ENCODE measurements at places on chromosomes 6 and 20. TPM values are rescaled to one million over a fixed set of nuclear protein-coding genes. Genes with fewer than 3 reads are reported as not detected.

COX4I2 gene
- 5.3 TPM for total RNA-seq

HLA-DPB1 gene
- 80.3 TPM for total RNA-seq

PSMB8 gene
- 44.9 TPM for total RNA-seq

THEMIS gene
- total RNA-seq: 1.3 TPM

DNA sequence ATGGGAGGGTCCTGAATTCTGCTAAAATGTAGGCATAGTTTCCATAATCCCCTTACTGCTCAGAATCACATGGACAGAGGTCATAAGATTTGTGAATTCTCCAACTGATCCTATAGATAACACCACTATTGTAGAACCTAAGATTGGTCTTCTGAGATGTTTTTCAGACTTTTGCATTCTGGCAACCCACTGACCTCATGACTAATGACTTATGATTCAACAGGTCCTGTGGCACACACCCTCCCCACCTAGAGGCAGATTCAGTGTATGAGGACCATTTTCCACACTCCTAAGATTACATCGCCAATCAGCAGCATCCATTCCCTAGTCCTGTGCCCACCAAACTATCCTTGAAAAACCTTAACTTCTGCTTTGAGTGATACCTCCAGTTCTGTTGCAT is 207.2 kb downstream of the BTBD9 start:
- DNase-seq: no peak

DNA sequence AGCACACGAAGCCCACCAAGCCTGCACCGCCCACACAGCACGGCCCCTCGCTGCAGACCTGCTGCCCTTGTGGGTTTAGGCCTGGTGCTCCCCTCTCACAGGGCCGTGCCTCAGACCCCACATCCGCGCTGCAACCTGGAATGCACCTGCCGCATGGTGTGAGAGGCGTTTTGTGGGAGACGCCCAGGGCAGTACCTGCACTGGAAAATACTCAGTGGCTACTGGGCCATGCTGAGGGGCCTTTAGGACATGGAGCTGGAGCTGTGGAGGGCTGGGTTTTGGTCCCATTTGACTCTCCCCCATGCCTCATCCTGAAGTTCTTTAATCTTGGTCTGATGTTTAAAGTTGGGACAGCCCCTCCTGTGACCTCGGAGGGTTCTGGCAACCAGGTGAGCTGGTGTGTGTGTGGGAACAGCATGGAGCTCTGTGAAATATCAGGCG is 116.3 kb downstream of the ERMARD start:
- DNase-seq: no peak

GRCh38 chr6:8343600-8343999 is 91.7 kb downstream of the SLC35B3 start:
- no peak for DNase-seq

- no peak for DNase-seq
Measured at GRCh38 chr20:38872491-38873049, 53.6 kb upstream of the FAM83D start.

- no peak for DNase-seq
Measured at GRCh38 chr6:79571030-79571367, 33.8 kb upstream of the LCA5 start.

DNA sequence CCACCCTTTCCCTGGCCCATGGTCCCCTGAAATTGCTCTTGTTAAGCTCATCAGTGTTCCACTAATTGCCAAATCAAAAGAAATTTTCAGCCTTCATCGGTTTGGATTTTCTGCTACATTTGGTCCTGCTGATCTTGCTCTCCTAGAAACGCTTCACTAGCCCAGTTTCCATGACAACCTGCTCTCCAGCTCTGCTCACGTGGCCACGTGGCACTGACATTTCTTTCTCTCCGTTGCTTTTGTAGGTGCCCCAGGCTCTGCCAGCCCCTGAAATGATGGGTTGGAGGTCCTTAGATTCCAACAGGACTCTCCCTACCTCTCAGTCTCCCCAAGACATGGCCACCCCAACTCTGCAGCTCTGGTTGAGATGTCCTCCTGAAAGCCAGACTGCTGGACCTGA is 45.8 kb upstream of the NNAT start:
- DNase-seq: no peak

DNA sequence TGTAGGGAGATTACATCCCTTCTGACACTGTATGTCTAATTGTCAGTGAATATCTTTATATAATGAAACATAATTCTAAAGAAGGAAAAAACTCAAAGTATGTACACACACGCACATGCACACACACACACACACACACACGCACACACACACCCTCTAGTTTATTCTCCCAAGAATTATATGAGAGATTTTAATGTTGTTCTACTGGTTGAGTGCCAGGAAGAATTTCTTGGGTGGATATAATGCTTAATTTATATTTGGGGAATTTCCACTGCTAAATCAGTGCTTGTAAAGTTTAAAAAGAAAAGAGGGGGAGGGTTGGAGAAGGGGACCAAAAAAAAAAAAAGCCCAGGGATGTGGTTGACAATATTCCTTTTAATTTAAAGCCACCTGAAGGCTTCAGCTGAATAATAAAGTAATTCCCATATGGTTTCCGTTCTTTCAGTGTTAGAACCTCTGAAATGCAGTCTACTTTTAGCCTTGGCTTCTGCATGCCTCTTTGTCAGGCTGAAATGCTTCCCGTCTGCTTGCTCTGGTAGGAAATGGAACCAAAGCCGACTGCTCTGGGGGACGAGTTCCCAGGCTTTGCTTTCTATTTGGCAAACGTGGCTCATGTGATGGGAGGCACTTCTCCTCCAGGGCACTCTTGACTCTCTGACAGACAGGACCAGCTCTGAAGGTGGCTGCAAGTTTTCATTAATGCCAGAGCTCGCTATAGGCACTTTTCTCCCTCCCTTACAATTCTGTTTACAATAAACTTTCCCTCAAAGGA is 225.4 kb downstream of the PRL start:
- DNase-seq: no peak

- no peak for DNase-seq
Measured at GRCh38 chr6:1952740-1953360, 292.6 kb downstream of the GMDS start.

- no peak for DNase-seq
Measured at GRCh38 chr6:134950482-134950881, 581 bp upstream of the ALDH8A1 start.

DNA sequence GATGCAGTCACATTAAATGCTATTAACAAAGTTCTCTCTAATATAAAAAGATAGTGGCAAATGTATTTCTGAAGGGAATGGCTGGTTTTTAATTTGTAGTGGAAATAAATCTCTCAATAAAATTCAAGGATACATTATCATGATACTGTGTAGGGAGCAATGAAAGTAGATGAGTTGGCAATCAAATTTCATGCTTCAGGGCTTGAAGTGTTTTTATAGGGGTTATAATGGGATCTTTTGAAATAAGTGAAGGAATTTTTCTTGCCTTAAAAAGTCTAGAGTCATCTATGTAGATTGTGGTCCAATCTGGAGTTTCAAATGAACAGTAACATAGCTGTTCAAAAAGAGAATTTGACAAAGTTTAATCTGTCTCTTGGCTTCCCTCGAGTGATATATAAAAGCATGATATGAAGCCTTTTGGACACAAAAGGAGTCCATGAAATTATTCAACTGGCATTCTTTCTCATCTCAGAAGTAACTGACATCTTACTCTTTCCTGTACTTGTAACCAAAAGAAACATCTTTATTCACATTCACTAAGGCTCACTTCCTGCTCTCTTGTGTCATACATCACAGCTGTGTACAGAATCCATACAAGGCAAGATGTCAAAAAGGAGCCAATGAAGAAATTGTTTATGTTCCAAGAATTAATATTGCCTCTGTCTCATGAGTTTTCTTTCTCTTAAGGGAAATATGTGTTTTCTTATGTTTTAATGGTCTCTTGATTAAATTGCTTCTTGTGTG is 591.0 kb upstream of the GJE1 start:
- no peak for DNase-seq

Data from breast epithelium (tissue), 4 donors.